ENCODE measurements at places on chromosomes 16 and 17.
A peak's percentile ranks its signal among the peaks of the same experiment; 100 is the strongest.

GRCh38 chr16:55426865-55427484 lies 52.0 kb upstream of the MMP2 start:
- no peak for DNase-seq

DNA sequence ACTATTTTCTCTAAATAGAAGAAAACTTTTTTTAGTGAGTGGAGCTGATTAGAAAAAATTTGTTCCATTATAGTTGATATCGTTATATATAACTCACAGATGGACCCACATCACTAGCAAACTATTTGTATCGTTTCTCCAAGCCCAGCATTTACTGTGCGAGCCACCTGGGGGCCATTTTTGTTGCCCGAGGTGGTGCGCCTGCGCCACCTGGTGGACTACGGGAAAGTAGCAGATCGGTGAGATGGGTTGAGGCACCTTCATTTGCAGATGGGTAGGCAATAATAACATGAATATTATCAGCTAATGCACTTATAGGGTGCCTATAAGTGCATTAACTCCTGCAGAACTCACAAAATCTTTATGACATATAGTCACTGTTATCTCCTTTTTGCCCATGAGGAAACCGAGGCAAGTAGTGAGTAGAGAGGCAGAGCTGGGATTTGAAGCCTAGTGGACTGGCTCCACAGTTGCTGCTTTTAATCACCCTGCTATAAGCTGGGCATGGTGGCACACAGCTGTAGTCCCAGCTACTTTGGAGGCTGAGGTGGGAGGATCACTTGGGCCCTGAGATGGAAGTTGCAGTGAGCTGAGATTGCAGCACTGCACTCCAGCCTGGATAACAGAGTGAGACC lies 23.2 kb upstream of the NTN1 start:
- peak; percentile 6 for DNase-seq

GRCh38 chr16:17963185-17963836 lies 373.2 kb downstream of the NPIPA8 start:
- DNase-seq: no peak

- DNase-seq: no peak
These were observed 331.8 kb upstream of the CDH11 start for GRCh38 chr16:65453646-65454045.

DNA sequence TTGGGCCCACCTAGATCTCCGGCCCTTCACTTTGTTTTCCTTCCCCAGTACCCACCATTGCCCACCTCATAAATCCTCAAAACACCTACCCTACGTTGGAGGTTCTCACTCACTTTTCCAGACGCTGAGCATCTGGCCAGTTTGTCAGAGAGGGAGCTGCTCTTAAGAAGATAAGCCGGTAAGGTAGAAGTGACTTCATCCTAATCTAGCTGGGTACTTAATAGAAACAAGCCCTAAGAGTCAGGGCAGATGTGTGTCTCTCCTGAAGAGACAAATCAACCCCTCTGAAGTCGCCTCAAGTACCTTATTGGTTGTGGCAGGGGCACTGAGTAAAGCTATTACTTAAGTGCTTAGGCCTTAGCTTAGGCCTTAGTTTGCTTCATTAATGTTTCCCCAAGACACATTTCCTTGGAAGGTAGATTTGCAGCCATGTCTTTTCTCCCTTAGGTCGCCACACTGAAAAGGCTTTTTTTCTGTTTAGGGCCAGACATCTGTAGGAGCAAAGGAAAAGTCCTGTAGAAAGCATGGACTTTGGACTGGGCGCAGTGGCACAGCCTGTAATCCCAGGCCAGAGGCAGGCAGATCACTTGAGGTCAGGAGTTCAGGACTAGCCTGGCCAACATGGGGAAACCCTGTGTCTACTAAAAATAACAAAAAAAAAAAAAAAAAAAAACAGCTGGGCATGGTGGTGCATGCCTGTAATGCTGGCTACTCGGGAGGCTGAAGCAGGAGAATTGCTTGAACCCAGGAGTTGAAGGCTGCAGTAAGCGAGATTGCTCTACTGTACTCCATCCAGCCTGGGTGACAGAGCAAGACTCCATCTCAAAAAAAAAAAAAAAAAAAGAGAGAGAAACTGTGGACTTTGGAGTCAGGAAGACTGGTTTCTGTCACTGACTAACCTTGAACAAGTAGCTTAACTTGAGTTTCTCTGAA lies 1.0 kb downstream of the TACO1 start:
- DNase-seq: no peak

DNA sequence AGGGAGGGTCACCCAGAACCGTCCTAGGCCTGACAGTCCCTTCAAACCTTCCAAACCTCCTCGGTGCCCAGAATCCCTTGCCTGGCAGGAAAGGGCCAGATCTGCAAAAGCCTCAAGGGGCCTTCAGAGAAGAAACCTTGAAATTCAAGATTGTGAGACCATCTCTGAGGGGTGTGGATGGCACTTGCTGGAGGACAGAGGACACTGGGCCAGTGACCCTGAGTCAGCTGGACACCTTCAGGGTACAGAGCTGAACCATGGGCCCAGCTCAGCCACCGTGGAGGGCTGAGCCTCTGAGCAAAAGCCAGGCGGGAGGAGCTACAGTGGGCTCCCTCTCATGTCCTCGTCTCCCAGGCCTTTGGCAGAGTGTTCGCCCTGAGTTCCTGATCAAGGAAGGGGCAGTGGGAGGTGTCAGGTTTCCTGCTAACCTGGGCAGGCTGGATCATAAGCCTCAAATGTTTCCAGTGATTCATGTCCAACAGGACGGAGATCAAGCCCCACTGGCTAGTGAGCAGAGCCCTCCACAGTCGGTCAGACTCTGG lies 3.0 kb downstream of the PDILT start:
- no peak for DNase-seq

- peak; percentile 75 for DNase-seq
These were observed 5.4 kb upstream of the NFATC3 start for GRCh38 chr16:68079626-68080344.

GRCh38 chr16:78478267-78478861 lies 378.9 kb downstream of the WWOX start:
- DNase-seq: no peak

- no peak for DNase-seq
These were observed 28.4 kb upstream of the GLG1 start for GRCh38 chr16:74635303-74635702.

DNA sequence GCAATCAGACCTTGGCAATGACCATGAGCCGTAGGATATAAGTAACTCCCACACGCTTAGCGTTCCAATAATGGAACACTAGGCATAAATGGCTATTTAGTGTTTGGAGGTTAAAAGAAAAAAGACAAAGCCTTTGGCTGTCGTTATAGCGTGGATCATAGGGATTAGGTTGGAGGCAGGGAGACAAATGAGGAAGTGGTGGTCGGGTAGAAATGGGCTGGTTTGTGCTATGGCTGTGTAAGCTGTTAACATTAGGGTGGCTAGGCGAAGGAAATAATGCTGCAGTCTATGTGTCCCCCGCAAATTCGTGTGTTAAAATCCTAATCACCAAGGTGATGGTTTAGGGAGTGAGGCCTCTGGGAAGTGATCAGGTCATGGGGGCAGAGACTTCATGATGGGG lies 120.4 kb upstream of the IRX6 start:
- DNase-seq: no peak

DNA sequence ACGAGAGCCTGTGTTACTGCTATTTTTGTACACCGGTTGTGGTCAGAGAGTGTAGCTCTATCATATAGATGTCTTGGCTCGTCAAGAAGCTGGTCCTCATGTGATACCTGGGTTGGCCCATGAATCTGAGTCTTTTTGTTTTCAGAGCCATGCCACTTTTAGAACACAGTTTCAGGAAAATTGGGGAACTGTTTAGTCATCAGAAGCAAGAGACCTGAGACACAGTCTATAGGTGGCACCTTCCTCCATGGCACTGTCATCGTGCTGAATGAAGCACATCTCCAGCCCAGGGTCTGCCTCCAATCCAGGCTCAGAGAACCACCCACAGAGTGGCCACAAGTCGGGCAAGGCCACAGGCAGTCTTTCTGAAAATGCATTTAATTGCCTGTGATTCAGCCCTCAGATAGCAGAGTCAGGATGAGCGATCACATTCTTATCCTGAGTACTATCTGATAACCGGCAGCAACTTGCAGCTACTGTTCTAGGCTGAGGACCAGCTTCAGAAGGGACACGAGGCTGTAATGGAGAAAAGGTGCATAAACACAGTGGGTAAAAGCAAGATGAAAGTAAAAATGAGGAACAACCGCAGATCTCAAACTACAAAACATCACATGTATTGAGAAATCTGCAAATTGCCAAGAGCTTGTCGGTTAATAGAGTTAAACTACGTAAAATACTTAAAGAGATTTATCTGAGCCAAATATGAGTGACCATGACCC lies 14.2 kb upstream of the HAPSTR1 start:
- no peak for DNase-seq

DNA sequence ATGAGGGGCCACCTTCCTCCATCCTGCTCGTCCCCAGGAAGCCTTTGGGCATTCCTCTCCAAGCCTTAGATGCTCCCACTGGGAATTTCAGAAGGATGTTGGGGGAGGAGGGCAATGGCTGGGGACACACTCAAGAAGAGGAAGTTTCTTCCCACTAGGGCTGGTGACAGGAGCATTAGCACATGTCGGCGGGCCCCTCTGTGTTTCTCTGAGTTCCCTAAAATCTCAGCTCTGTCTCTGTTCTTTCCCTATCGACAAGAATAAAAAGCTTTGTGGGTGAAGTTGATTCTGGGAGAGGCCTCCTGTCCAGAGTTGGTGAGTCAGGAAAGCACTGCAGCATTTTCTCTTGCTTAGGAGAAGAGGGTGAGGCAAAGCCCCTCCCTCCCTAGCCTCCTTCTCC lies 19.7 kb upstream of the C17orf107 start:
- DNase-seq: no peak

GRCh38 chr16:88722784-88723506 lies 16.6 kb downstream of the CTU2 start:
- no peak for DNase-seq

DNA sequence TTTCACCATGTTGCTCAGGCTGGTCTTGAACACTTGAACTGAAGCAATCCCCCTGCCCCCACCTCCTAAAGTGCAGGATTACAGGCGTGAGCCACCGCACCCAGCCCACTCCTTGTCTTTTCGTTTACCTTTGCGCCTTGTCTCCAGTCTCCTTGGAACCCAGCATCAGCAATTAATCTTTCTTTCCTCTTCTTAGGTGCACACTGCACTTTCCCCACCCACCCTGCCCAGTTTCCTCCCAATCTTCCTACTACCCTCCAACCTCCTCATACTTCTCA lies 1.5 kb upstream of the CLDN7 start:
- DNase-seq: no peak

DNA sequence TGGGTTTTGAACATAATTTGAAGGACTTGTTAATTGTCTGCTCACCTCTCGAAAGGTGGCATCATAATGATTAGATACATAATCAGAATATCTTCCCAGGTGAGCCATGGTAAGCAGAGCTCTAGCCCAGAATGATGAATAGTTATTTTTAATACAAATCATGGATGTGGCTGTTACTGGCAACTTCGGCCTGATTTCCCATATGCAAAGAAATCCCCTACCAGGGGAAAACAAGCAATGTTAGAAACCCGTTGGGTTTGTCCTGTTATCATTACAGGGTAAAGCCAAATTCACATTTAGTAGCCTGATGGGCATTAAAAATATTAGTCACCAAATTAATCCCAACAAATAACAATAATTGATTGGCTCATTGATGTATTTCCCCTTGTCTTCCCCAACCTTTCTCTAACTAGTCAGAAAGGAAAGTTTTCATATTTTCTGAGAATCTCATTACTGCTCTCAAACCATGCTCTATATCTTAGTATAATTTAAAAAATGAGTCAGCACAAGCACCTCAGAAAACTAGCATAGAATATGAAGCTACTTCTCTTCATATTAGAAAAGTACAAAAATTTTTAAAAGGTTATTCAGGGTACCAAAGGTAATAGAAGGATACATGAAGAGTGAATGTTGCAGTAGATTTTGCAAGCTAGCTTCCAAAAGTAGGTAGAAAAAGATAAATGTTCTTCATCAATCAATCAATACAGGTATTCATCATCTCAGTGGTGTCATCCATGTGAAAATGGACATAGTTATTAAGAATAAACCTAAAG lies 5.0 kb downstream of the STAT5B start:
- DNase-seq: no peak

GRCh38 chr16:10514369-10515055 lies 65.9 kb downstream of the EMP2 start:
- peak; percentile 25 for DNase-seq

GRCh38 chr16:259226-259625 lies 16.5 kb downstream of the RGS11 start:
- DNase-seq: no peak

DNA sequence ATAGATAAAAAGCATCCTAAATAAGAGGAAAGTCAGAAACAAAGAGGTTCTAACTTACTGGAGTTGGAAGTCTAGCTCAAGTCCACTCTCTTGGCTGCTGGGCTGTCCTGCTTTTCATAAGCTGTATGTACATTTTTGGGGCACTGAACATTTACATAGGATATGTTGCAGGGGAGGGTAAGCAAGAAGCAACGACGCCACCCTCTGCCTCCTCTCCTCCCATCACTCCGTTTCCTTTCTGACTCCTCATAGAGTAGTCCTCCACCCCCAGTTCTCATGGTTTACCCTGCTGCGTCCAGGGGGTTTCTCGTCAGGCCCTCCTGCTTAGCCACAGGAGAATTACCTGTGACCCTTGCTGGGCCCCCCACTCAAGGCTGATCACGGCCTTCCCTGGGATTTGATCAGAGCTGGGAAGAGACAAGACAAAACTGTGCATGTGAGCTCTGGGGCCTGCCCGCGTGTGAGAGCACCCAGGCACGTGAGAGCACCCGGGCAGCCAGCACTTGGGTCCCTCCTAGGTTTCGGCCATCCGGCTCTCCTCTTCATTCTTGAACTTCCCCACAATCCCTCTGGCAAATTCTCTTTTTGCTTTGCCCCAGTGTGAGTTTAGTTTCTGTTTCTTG lies 37.1 kb downstream of the TMEM11 start:
- DNase-seq: no peak

- no peak for DNase-seq
These were observed 3.3 kb upstream of the RIPOR1 start for GRCh38 chr16:67525176-67525860.
